Fibroblast of skin of back (primary cell): ENCODE measurements at places on chromosomes 11 and 22.

- DNase-seq: no peak
Observed at GRCh38 chr22:39703928-39704639, 133.5 kb downstream of the CACNA1I start.

DNA sequence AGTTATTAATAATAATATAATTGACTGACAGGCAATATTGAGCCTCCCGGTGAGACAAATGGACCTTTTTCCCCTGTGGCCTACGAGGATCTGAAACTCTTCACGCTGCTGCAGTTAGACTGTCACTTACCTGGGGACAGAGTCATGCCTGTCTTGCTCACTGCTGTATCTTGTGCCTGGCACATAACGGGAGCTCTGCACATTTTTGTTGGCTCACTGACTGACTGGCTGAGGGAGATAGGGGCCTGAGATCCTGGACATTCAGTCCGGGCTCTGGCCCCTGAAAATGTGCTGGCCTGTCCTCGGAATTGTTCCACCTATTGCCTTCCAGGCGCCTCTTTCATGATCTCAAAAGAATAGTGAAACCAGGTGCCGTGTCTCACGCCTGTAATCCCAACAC, 743 bp upstream of the CD3D start:
- no peak for DNase-seq

GRCh38 chr11:114260077-114260476, 36.1 kb upstream of the NNMT start:
- no peak for DNase-seq

GRCh38 chr11:56849852-56850251, 101.4 kb upstream of the OR9G4 start:
- DNase-seq: no peak

DNA sequence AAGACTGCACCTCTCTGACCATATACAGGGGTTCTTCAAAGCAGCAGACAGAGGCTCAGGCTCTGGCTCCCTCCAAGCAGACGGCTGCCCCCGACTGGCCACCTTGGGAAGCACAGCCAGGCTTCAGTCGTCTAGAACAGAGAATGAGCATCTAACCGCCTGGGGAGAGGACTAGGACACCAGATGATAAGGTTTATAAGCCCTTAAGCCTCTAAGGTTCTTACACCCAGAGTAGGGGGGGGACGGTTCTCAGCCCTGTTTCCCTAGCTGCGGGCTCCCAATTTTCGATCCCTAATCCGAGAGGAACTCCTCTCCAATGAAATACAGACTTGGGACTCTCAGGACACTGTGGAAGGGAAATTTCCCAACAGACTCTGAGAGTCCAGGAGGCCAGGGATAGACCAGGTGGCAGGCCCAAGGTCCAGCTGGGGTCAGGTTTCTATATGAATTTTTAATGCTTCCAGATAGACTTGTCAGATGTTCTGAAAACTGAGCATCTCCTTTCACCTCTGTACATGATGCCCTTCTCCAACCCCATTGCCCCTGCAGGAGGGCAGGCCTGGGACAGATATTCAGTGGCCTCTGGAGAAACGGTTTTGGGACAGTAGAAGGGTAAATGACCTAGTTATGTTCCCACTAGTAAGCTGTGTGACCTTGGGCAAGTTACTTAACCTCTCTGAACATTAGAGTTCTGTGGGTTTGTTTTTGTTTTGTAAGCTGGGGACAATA, 20.2 kb downstream of the RTN4RL2 start:
- peak; percentile 44 for DNase-seq

GRCh38 chr11:128575961-128576350, 11.4 kb downstream of the ETS1 start:
- peak; percentile 55 for DNase-seq

GRCh38 chr11:61034704-61035525, 63.4 kb downstream of the CD6 start:
- no peak for DNase-seq

GRCh38 chr11:47394322-47395222, 13.8 kb upstream of the SLC39A13 start:
- peak; percentile 35 for DNase-seq

- no peak for DNase-seq
Observed at GRCh38 chr11:7077101-7077500, 11.7 kb upstream of the RBMXL2 start.

- DNase-seq: no peak
Observed at GRCh38 chr22:28021998-28022660, 103.1 kb upstream of the PITPNB start.

DNA sequence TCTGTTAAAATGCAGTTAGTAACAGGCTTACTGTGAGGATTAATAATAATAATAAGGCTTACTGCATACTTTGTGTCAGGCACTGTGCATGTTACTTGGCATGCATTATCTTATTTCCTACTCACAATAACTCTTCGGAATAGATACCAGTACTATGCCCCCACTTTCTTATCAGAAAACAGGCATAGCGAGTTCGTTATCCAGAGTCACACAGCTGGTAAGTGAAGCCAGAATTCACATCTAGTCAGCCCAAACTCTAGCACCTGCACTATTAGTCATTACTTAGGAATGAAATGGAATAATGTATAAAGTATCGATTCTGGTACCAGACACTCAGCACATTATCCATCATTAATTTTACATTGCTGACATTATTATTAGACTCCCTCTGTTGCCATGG, 155.7 kb upstream of the BLID start:
- no peak for DNase-seq

GRCh38 chr11:34065505-34066203, 14.1 kb downstream of the CAPRIN1 start:
- DNase-seq: no peak

DNA sequence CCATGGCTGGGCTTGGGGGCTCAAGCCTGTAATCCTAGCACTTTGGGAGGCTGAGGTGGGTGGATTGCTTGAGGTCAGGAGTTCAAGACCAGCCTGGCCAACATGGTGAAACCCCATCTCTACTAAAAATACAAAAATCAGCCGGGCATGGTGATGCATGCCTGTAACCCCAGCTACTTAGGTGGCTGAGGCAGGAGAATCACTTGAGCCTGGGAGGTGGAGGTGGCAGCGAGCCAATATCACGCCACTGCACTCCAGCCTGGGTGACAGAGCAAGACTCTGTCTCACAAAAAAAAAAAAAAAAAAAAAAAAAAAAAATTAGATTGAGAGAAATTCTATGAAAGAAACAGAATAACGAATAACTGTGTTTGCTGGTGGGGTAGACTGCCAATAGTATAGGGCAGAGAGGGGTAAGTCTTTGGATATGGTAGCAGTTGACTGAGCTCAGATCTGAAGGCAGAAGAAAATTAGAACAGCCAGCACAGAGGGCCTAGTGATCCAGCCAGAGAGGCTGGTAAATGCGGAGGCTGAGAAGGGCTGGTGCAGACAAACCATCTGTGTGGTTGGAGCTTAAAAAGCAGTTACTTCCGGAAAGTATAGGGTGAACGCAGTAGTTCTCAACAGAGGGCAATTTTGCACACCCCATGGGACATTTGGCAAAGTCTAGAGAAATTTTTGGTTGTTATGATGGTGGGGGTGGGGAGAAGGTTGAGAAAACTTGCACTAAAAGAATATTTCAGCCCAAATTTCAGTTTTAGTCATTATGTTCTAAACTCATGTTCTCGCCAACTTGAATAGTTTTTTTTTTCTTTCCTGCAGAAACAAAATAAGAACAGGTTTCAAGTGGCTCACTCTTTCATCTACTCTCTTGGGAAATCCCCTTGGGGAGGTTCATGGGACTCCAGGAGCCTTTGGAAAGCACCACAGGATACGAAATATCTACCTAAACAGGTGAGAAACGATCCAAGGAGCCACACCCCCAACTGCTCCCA, 1.6 kb upstream of the HORMAD2 start:
- DNase-seq: no peak

DNA sequence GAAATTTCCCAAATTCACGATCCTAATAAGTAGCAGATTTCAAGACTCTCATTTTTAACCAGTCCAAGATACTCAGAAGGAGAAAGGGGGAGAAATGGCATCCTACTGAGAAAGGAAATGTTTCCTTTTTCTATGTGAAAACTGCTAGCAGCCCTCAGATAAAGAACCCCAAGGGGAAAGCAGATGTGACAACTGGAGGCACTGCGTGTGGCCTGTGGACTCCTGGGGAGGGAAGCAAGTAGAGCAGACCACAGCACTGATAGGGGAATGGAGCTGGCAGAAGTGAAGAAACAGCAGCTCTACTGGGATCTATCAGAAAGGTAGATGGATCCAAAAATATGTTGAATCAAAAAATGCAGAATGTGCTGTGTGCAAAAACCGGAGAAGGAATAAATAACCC, 239.7 kb upstream of the API5 start:
- no peak for DNase-seq

DNA sequence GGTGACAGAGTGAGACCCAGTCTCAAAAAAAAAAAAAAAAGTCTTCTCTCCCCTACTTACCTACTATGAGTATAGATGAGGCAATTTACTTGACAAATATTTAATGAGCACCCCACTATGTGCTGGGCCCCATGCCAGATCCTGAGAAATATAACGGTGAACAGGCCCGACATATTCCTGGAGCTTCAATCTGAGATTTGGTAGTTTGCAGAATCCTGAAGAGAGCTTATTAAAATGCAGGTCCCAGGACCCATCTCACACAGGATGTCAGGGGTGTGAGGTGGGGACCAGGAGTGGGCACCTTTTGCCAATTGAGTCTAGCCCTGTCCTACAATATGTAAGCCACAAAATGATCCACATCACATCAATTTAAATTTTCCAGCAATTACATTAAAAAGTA, 44.0 kb downstream of the KCNJ4 start:
- no peak for DNase-seq

DNA sequence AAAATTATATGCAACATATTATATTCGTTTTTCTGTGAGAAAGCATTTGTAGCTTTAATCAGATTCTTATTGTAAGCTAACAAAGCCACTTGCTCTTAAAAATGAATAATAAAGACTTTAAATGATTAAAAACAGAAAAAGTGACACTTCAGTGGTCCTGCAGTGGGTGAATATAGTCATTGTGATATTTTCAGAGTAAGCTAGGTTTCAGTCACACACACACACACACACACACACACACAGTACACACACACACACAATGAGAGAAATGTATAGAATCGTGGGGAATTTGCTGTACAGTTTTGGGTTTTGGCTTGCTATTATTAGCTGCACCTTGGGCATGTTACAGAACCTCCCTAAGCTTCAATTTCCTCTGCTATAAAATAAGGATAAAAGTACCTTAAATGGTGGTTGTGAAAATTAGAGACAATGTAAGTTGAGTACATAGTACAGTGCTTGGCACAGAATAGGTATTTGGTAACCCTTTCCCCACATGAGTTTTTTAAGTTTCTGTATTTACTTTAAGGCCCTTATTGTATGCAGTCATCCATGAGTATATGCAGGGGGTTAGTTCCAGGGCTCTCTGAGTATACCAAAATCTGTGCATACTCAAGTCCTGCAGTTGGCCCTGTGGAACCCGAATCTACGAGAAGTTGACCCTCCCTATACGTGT, 39.8 kb downstream of the CSTPP1 start:
- DNase-seq: no peak

DNA sequence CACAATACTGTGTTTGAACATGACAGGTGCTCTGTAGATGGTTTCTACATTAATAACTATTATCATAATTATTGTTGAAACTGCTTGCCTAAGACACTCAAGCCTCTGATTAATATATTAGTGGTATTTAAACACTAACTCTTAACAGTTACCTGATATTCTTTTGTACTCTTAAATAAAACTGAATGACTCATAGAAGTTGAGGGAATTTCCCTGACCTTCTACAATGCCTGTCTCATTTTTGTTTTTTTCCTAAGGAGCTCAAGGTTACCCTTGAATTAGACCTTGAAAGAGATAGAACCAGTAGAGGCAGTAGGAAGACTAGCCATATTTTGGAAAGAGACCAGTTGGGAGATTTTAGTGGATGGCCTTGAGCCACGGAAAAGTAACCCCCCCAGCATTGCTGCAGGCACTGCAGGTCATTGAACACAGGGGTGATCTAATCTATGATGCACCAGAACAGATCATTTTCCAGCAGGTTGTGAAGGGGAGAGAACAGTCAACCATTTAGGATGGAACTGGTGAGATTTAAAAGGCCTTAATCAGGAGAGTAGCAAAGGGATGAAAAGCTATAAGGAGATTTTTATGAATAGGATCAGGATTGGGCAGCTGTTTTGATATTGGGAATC, 148.3 kb downstream of the PGR start:
- no peak for DNase-seq

- peak; percentile 6 for DNase-seq
Observed at GRCh38 chr11:29989174-29989970, 27.5 kb downstream of the KCNA4 start.

DNA sequence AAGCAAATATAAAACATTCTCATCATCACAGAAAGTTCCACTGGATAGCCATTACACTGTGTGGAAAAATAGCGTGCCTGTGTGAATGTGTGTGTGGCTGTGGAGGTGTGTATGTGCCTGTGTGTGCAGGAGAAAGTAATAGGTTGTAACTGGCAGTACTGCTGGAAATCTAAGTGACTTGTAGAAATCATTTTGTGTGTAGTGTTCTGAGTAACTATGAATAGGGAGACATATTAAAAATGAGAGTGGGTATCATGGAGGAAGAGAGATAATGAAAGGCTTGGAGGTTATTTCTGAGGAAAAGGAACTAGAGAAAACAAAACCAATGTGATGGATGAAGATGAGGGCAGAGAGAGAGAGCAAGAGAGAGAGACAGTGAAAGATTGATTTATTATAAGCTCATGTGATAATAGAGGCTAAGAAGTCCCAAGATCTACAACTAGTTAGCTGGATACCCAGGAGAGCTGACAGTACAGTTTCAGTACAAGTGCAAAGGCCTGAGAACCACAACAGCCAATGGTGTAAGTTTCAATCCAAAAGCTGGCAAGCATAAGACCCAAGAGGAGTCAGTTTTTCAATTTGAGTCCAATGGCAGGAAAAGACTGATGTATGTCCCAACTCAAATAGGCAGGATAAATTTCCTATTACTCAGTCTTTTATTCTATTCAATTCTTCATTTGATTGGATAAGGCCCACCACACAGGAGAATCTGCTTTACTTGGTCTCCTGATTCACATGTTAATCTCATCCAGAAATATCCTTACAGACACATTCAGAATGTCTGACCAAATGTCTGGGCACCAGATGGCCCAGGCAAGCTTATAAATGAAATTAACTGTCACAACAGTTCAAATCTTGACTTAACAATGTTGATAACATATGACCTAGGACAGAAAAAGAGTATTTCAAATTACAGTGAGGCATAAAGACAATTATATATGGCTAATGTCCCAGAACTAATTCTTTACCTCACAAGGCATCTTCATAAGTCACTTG, 14.9 kb downstream of the KBTBD3 start:
- DNase-seq: no peak

- DNase-seq: peak; percentile 94
Observed at GRCh38 chr11:108973402-108974162, 308.7 kb downstream of the DDX10 start.

DNA sequence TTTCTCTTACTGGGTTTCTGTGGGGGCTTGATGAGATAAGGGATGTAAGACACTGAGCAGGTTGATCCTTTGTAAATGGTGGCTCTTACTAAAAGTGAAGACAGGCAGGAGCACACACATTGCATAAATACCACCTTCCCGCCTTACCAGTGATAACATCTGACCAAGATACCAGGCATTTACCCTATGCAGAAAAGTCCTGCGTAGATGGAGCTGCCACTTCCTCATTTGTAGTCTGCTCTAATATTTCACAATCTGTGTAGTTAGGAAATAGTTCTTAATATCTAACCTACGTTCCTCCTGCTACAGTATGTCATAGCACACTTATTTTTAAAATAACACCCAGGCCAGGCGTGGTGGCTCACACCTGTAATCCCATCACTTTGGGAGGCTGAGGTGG, 23.9 kb upstream of the SWAP70 start:
- DNase-seq: no peak
